ENCODE measurements at places on chromosomes 2 and 18. TPM values are rescaled to one million over a fixed set of nuclear protein-coding genes. Genes with fewer than 3 reads are reported as not detected.
A peak's percentile ranks its signal among the peaks of the same experiment; 100 is the strongest.

Gene GAREM1
- total RNA-seq: 2.8 TPM

Gene PEX13
- total RNA-seq: 25.1 TPM

Gene PLA2R1
- total RNA-seq: 0.87 TPM

Gene PCARE
- not detected for total RNA-seq

Gene RMDN2
- total RNA-seq: 3.2 TPM

Gene TMEM163
- total RNA-seq: 1.0 TPM

Gene PLCD4
- 1.7 TPM for total RNA-seq

Gene MATN3
- total RNA-seq: 0.47 TPM

Gene TMEM150A
- total RNA-seq: 9.7 TPM

Gene MYOM1
- not detected for total RNA-seq

Gene STON1
- total RNA-seq: 0.07 TPM

Gene CNDP1
- total RNA-seq: not detected

Gene MOCOS
- 12.2 TPM for total RNA-seq

Gene FOSL2
- 73.5 TPM for total RNA-seq

Gene CHAC2
- total RNA-seq: 21.3 TPM

Gene CDK5R2
- total RNA-seq: 0.27 TPM

- DNase-seq: no peak
These were observed 51.4 kb downstream of the TFCP2L1 start for GRCh38 chr2:121233486-121234110.

GRCh38 chr18:4074647-4075046 lies 380.5 kb downstream of the DLGAP1 start:
- no peak for DNase-seq

- no peak for DNase-seq
These were observed 165.9 kb upstream of the RND3 start for GRCh38 chr2:150653351-150653750.

GRCh38 chr2:42792087-42792582 lies 248 bp downstream of the HAAO start:
- no peak for DNase-seq

GRCh38 chr2:127093648-127094210 lies 13.2 kb downstream of the BIN1 start:
- DNase-seq: no peak

DNA sequence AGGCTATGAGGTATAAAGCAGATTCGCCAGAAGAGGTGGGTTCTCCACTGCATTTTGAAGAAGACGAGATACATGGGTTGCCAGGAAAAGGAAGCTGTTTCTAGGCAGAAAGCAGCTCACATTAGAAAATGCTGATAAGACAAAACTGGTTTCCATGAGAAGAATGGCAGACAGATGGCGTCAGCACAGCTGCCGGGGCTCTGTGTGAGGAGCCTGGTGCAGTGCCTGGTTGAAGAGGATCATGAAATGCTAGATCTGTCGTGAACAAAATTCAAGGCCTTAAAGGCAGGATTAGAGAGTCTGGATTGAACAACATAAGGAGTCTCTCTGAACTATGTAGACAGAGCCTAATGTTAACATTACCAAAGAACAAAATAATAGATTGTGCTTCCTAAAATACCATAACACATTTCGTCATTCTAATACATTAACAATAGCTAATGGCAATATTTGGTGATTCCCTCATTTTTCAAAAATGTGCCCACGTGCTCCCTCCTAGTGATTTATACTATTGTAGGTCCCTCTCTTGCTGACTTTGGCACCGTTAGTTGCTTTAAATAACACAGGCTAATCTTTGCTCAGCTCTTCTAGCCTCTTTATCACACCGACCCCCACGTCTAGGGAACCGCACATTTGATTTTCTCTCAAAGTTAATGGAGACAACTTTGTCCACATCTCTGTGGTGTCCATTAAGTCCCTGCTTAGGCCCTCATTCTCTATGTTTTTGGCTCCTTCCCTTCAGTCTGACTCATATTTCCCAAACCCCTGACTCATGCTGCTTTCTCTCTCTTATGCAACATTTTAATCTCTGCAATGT lies 38.2 kb downstream of the EFEMP1 start:
- peak; percentile 89 for DNase-seq

DNA sequence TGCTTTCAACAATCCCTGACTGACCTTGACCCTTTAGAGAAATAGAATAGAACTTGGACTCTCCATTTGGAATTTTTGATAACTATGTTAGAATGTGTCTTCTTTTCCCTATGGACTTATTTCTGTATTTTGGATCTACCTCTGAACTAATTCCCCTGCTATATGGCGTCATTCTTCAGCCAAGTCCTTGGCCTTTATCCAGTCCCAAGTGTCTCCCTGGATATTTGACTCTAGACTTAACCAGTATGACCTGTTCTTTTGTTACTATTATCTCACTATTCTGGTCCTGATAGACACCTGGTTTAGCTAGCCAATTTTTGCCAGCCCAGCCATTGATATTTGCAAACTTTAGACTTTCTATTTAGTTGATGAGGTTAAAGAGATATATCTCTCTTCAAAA lies 186.8 kb downstream of the KCNS3 start:
- DNase-seq: no peak

GRCh38 chr2:179302764-179303571 lies 38.3 kb upstream of the SESTD1 start:
- no peak for DNase-seq

DNA sequence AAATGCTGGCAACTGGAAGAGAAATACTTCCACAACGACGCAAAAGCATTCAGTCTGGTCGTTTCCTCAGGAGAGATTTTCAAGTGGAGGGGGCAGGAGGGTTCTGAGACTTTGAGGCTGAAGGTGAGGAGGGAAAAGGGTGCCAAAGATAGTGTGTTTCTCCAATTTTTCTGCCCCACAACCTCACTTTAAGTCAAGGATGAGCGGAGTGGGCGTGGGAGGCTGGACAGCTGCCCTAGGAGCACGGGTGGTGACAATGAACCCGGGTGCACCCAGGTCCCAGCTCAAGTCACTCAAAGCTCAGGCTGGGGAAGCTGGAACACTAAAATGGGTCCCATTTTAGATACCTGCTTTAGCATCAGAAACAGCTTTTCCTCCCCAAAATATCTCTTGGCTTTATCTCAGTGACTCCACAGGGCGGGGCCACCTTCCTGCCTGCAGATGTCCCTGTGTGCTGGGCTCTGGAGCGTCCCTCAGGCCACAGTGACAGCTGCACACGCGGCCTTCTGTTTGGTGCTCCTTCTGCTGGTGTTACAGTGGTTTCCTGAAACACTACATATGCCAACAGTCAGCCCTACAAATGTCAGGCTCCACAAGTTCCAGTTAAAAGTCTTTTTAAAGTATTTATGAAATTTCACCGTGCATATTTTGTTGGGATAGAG lies 1.4 kb upstream of the MBP start:
- no peak for DNase-seq

DNA sequence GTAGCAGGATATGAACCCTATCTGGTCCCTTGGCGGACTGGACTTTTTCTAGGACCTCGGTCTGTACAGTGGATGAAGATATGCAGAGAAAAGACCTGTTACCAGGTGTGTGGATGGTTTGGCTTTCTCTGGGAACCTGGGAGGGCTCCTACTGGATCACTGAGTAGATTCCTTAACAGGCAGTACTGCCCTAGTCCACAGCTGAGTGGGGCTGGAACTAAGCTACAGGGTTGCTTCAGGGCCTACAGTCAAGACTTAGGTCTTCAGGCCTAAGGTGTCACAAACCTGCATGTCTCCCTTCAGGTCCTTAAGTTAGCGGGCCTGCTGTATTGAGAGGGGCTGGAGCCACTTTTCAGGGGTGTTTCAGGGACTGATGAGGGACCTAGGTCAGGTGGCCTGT lies 42.9 kb downstream of the ORC4 start:
- DNase-seq: no peak

DNA sequence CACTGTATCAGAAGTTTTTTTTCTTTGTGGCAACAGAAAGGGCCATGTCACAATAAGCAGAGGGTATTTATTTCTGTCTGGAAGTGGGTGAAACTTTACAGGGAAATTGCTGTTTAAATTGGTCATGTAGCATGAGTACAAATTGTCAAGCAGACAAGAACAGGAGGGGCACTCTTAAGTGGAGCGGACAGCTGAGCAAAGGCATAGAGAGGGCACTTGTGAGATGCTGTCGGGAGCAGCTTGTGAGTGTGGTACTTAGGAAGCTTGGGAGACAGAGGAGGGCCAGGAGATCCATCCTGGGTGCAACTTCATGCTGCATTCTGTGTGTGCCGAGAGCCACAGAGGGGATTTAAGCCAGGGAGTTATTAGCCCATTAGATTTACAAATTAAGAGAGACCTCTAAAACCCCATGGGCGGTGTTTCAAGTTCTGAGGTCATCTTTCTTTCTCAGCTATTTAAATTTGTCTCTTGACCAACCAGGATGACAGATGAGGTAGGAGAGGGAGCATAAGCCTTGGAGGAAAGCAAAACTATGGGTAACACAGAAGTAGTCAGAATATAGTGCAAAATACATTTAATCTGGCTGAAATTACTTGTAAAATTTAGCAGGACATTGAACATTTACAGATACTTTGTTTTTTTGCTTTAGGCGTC lies 30.4 kb downstream of the INPP4A start:
- DNase-seq: no peak

GRCh38 chr2:204049635-204050034 lies 113.1 kb downstream of the ICOS start:
- no peak for DNase-seq

DNA sequence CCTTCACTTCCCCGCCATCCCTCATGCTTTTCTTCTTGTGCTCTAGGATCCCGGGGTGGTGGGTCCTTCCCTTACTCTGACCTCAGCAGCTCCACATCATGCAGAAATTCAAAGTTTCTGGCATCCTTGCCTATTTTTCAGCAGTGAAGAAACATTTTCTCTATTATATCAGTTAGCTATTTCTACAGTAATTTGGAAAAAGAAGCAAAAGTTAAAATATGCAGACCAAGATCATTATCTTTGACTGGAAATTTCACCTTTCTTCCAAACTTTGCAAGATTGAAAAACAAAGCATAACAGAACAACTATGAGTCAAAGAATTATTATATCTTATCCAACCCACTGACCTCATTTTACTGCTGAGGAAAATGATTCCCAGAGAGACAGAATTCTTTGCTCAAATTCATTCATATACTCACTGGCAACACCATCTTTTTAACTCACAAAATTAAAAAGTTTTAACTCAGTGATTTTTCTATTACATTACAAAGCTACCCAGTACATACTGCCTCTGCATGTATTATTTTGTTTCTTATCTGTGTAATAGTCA lies 40.5 kb downstream of the ANTXR1 start:
- DNase-seq: no peak

- DNase-seq: peak; percentile 64
These were observed 146.8 kb downstream of the SEPTIN10 start for GRCh38 chr2:109466674-109467575.

DNA sequence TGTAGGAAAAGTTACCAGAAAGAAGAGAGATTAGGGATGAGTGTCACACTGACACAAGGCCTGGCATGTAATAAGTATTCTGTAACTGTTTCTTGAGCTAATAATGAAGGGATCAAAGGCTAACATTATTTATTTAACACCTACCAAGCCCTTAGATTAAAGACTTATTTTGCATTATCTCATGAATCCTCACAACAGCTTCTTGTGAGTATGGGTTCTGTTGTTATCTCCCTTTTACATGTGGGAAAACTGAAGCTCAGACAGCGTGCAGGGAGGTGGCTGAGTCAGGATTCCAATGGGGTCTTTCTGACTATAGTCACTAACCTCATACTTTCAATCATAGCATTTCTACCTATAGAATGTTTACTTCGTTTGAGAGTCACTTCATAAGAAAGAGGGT lies 79.0 kb upstream of the PROKR1 start:
- DNase-seq: no peak

- DNase-seq: no peak
These were observed 139.3 kb downstream of the ACOXL start for GRCh38 chr2:110871637-110872036.

DNA sequence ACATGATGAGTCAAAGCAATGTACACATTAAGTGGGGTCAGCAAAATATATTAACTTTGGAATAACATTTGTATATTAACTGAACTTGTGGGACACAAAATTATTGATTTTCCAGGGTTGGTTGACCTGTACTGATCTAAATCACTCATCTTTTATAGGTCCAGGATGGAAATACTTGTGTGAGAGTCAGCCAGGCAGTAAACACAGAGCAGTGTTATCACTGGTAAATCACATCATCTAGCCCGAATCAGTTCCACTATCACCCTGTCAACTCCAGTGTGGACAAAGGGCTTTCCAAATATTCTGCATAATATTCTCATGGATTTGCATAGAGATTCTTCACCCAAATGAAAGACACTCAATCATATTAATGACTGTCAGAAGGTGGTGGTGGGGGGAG lies 295.7 kb downstream of the LRP1B start:
- no peak for DNase-seq

DNA sequence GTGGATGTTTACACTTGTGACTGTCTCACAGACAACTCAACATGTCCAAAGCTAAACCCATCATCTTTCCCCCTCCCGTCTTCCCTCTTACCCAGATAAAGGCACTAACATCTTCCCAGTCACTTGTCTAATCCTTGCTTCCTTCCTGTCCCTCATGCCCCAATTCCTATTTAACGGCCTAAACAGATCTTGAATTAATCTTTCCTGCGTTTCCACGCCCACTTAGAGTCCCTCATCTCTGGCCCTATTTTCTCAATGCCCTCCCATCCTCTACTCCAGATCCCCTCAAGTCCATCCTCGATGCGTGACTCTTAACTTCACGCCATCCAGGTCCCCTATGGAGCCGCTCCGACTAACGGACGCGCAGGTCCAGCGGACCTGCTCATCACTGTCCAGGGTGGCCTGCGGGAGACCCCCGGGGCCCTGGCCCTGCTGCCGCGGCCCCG lies 682 bp upstream of the SCLY start:
- peak; percentile 32 for DNase-seq

DNA sequence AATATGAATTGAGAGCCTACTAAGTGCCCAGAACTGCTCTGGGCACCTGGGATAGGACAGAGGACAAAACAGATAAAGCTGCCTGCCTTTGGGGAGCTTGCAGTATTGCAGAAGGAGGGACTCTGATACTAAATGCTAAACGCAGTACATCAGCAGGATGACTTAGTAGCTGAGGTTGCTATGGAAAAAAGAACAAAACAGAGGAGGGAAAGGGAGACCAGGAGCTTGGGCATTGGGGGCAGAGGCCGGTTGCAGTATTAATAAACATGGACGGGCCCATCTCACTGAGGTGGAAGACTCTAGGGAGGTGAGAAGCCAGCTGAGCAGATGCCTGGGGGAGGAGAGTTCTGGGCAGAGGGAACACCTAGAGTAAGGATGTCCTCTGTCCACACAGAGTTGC lies 66.1 kb upstream of the SP3 start:
- DNase-seq: peak; percentile 18

DNA sequence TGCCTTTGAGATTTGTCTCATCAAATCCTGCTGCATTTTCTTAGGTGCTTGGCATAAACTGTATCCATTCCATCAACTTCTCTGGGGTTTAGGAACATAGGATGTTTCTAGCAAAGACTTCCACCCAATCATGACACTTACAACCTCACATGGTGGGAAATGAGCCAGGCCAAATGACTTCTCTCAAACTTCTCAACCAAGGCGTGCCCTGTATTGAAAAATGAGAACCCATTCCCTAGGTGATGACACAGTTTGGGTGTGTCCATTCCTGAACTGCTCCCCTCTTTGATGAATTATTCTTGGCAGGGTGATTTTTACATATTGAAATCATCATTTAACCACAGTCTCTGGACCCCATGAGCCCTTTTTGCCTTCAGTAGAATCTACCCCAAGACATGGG lies 161.1 kb downstream of the EN1 start:
- DNase-seq: no peak

Measured in HT1080 (cell line).